Vagina (tissue), 2 donors: ENCODE measurements at places on chromosomes 4 and X. TPM values are rescaled to one million over a fixed set of nuclear protein-coding genes. Genes with fewer than 3 reads are reported as not detected.

Gene ETDB
- total RNA-seq, result not detected

GRCh38 chr4:127829014-127829413 is 46.9 kb downstream of the HSPA4L start:
- no peak for DNase-seq

DNA sequence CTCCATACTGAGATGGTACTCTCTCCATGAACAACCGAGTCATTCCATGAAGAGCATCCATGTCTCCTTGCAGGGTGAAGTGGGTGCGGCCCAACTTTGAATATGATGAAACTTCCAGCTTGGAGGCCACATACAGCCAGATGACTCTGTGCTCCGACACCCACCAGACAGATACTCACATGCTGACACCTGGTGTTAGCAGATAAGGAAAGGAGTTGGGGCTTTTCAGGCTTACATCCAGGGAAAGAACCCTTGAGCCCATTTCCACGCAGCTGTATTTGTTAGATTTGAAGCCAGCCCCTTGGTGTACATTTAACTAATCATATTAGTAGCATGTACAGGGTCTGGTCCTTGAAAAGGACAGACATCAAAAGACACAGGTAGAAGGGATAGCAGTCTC is 62.1 kb upstream of the PRRG3 start:
- DNase-seq, result no peak

GRCh38 chr4:81740487-81740886 is 268.8 kb upstream of the RASGEF1B start:
- DNase-seq, result no peak

Gene KLHL4
- 0.25 TPM for total RNA-seq

GRCh38 chrX:132615391-132616131 is 126.7 kb upstream of the MBNL3 start:
- DNase-seq, result no peak

GRCh38 chrX:44456685-44457084 is 86.0 kb downstream of the FUNDC1 start:
- no peak for DNase-seq

DNA sequence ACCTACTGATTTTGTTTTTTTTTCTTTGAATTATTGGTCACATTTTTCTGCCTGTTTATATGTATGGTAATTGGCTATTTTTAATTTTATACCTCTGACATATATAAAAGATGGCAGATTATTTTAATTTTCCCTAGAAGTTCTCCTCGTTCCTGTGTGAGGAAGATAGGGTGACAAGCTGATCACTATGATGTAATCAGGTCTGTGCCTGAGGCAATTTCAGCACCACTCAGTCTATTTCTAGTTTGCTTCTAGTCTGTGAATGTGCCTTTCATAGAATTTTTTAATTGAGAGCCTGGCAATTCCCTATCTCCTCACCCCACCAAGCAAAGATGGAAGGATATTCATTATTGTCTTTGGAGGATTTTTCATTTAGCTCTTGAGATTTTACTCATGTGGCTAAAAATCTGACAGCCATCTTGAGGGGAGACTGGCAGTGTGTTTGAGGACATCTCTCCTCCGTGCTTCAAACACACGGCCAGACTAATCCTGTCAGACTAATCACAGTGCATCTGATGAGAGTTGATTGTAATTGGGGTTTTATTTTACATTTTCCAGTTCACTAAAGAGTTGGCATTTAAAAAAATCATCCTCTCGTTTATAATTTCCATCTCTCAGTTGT is 500.3 kb downstream of the TRIML1 start:
- DNase-seq, result no peak

Gene RENBP
- 4.2 TPM for total RNA-seq

GRCh38 chr4:125062115-125063050 is 252.4 kb upstream of the FAT4 start:
- DNase-seq, result no peak

Gene DOCK11
- total RNA-seq, result 20.6 TPM

- DNase-seq, result no peak
These were observed 4.7 kb downstream of the FAM120C start for GRCh38 chrX:54178100-54178940.

DNA sequence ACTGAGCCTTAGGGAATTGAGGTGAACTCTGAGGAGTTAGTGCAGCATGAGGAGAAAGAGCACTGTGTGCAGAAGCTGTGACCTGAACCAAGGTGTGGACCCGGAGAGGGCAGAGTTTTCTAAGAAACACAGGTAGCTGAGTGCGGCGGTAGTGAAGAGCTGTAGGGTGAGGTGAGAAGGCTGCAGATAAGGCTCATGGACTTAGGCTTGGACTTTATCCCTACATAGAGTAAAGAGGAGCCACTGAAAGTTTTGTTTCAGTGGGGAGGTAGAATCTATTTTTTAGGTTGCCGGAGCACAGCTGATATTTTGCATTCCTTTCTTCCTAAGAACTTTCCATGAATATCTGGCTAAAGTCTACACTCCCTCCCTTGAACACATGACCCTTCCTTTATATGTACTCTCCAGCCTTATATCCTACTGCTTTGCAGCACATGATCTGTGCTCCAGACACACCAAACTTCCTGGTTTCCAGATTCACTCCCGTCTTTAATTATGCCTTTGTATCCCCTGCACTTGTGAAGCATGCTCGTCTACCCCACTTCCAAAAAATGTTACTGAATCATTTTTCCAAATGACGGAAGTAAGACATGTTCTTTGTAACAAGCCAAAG is 10.6 kb upstream of the PGRMC2 start:
- no peak for DNase-seq

DNA sequence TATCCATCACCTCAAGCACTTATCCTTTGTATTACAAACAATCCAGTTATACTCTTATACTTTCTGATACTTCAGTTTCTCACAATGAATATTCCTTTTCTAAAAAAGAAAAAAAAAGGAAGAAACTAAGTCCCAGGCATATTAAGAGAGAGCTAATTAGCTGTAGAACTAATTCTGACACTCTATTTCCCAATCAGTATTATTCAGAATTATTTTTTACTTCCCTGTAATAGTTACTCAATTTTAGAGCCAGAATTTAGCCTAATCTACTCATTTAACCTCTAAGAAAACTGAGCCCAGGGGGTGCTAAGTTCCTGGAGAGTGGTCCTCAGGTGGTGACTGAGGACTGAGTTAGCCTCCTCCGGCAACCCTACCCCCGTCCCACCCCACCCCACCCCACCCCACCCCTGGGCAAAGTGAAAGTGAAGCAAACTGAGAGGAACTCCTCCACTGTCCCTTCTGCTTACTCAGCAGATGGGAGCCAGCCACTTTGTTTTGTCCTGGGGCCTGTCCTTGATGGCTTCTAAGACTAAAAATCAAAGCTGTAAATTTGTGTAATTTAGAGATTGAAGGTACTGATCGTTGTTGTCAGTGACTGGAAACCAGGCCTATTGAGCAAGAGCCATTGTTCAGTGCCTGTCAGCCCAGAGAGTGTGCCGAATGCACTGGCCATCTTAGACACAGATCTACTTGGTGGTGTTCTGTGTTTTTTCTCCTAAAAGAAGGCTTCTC is 162.1 kb downstream of the CBR4 start:
- no peak for DNase-seq

Gene SUV39H1
- 2.2 TPM for total RNA-seq

DNA sequence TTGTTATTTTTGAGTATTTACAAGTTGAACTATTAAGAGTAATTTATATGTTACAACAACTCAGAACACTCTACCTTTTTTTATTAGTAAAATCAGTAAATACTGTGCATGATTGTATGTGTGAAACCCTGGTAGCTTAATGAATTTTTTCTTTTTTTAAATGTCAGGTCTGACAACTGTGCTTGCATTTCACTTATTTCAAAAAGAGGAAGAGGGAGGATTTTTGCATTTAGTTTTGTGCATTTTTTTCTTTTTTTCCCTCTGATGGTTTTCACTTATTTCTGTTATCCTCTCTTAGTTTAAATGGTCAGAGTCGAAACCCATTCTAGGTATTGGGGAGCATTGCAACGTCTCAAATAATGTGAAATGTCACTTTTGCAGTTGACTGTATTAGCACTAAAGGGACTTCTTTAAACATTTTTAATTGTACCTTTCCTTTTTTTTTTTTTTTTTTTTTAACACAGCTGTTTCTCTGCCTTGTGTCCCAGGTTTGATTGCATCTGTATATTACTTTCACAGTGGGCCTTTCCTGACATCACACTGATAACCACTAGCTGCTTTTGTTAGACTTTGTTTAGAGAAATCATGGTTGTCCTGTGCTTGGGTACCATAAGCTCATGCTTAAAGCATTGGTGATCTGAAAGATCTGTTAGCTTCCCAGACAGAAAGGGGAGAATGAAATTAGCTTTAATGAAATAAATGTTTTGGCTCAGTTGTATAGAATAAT is 28.5 kb downstream of the MOB1B start:
- DNase-seq, result no peak
